T-helper 17 cell (primary cell): ENCODE measurements at places on chromosomes 11 and 22. TPM values are rescaled to one million over a fixed set of nuclear protein-coding genes. Genes with fewer than 3 reads are reported as not detected.
A peak's percentile ranks its signal among the peaks of the same experiment; 100 is the strongest.

DNA sequence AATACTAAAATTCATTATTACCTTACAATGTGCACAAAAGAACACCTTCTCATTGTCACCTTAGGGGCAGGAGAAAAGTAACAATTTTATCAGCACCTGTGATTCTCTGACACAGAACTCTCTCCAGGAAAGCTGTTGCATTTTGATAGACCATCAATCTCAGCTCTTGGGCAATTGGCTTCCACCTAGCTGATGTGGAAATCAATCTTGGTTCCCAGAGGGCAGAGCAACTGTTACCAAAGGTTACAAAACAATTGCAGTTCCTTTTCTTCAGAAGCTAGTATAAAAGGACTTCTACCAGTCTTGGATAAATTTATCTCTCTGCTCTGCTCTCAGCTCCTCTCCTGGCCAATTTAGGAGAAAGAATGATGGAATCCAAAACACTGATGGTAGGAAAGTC lies 157.8 kb upstream of the DDI1 start:
- H3K4me3 ChIP-seq = no peak overlapping the region
- no peak overlapping the region for H3K27ac ChIP-seq
- no peak for DNase-seq
- H3K36me3 ChIP-seq = no peaks in the 10 kb centered on the region
- no peaks in the 10 kb centered on the region for H3K4me1 ChIP-seq

DNA sequence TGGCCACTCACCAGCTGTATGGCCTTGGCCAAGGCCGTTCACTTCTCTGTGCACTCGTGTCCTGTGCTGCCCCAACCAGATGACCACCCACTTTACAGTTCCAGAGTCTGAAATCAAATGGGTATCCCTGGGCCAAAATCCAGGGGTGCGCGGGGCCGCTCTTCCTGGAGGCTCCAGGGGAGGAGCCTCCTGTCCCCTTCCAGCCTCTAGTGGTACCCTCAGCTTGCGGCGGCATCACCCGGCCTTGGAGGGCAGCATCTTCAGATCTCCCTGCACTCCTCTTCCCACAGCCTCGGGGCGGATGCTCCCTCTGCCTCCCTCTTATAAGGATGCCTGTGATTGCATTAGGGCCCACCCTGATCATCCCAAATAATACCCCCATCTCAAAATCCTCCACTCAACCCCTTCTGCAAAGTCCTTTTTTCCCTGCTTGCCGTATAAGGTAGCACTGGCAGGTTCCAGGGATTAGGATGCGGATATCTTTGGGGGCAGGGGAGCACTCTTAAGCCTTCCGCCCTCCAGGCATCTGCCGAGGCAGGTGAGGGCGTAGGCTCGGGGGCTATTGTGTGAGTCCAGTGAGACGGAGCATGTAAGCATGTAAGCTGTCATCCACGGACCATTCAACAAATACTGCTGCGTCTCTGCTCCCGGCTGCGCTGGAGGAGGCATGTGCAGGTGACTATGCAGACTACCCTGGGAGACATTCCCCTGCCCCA lies 24.4 kb upstream of the SHISAL1 start:
- H3K27me3 ChIP-seq = peaks cover 7% of the 10 kb centered on the region
- peaks cover 1% of the 10 kb centered on the region for H3K4me1 ChIP-seq
- H3K4me3 ChIP-seq = no peak overlapping the region
- H3K36me3 ChIP-seq = peaks cover under 1% of the 10 kb centered on the region
- H3K27ac ChIP-seq = no peak overlapping the region
- no peak for DNase-seq

DNA sequence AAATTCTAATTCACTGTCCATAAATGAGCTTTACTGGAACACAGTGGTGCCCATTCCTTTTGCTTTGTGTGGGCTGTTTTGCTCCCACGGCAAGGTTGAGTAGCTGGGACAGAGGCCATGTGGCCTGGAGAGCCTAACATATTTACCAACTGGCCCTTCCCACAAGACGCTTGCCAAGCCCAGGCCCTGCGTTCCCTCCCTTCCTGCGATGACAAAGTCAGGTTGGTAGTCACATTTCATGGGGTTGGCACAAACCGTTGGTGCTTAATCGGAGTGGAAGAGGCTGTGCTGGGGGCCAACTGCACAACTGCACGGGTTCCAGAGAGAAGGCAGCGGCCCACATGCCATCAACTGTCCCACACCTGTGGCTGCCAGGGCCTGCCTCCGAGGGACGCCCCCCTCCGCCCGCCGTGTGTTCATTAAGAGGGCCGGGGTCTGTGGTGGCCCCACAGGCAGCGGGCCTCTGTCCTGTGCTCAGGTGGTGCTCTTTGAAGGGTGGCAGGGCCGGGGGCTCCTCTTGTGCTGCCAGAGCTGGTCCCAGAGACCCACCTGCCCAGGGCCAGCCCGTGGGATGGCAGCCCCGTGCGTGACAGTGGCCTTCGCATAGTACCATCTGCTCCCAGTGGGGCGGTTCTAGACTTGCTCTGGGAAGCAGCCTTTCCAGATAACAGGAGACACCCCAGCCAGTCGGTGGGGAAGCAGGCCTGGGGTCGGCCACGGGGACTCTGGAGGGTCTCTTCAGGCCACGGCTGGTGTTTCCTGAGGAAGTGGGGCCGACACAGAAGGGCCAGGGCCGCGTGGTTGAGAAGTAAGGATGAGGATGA lies 81.5 kb upstream of the CLDN5 start:
- no peak overlapping the region for H3K4me3 ChIP-seq
- no peaks in the 10 kb centered on the region for H3K27me3 ChIP-seq
- peaks cover 22% of the 10 kb centered on the region for H3K4me1 ChIP-seq
- DNase-seq = no peak
- H3K27ac ChIP-seq = peak overlapping the region; percentile 64

- H3K36me3 ChIP-seq = no peaks in the 10 kb centered on the region
- no peak overlapping the region for H3K27ac ChIP-seq
- DNase-seq = no peak
- H3K4me3 ChIP-seq = no peak overlapping the region
Observed at GRCh38 chr22:49497266-49497665, 330.4 kb downstream of the BRD1 start.

- peaks cover 42% of the 10 kb centered on the region for H3K27me3 ChIP-seq
- no peak overlapping the region for H3K27ac ChIP-seq
- H3K4me3 ChIP-seq = no peak overlapping the region
- DNase-seq = no peak
- H3K4me1 ChIP-seq = peaks cover 8% of the 10 kb centered on the region
Observed at GRCh38 chr22:18070556-18071306, 7.1 kb upstream of the PEX26 start.

- no peaks in the 10 kb centered on the region for H3K36me3 ChIP-seq
- no peaks in the 10 kb centered on the region for H3K27me3 ChIP-seq
- H3K4me1 ChIP-seq = no peaks in the 10 kb centered on the region
- H3K4me3 ChIP-seq = no peak overlapping the region
- DNase-seq = no peak
- no peak overlapping the region for H3K27ac ChIP-seq
Observed at GRCh38 chr11:99422581-99423427, 402.1 kb downstream of the CNTN5 start.

DNA sequence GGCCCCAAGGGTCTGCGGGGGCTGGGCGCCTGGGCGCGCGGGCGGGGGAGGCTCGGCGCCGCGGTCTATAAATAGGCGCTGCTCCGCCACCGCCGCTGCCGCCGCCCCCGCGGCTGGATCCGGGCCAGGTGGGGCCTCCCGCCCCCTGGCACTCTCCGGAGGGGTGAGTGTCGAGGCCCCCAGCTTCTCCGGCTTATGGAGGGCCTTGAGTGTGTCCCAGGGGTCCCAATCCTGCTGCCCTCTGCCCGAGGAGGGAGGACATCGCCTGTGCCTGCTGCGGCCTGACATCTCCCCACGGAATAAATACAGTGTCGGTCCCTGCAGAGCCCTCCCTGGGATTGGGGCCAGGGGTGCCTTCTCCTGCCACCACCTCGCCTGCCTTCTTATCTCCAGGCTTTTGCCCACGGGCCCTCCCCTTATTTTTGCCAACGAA lies 4.3 kb upstream of the GP1BB start:
- DNase-seq = no peak
- peak overlapping the region; percentile 72 for H3K27ac ChIP-seq
- H3K27me3 ChIP-seq = peaks cover 36% of the 10 kb centered on the region
- peaks cover 5% of the 10 kb centered on the region for H3K4me1 ChIP-seq
- H3K36me3 ChIP-seq = peaks cover 4% of the 10 kb centered on the region

GRCh38 chr11:67271541-67272284 lies 5.4 kb downstream of the GRK2 start:
- peak overlapping the region; percentile 98 for H3K4me3 ChIP-seq
- peaks cover 78% of the 10 kb centered on the region for H3K4me1 ChIP-seq
- peaks cover 12% of the 10 kb centered on the region for H3K36me3 ChIP-seq

GRCh38 chr11:28346721-28347120 lies 238.5 kb downstream of the METTL15 start:
- H3K27ac ChIP-seq = no peak overlapping the region
- no peaks in the 10 kb centered on the region for H3K36me3 ChIP-seq
- no peaks in the 10 kb centered on the region for H3K4me1 ChIP-seq
- H3K27me3 ChIP-seq = no peaks in the 10 kb centered on the region
- no peak overlapping the region for H3K4me3 ChIP-seq

DNA sequence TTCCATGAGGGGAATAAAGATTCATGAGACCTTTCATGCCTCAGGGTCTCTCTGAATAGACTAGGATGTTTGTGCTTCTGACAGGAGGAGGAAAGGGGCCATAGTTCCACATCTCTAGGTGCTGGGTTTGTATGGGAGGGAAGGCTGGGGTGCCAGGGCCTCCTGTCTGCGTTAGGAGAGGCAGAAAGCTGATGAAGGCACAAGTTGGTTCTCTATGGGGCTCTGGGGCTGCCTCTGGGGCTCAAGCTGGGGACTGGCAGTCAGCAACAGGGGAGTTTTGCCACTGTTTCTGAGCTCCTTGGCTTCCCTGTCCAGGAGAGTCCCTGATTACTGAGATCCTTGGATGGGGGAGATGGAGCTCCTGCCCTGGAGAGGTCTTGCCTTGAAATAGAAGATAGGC lies 4.1 kb downstream of the KCNE3 start:
- DNase-seq = no peak
- no peak overlapping the region for H3K4me3 ChIP-seq
- no peak overlapping the region for H3K27ac ChIP-seq

GRCh38 chr11:721741-722345 lies 15.8 kb downstream of the EPS8L2 start:
- H3K4me1 ChIP-seq = peaks cover 11% of the 10 kb centered on the region
- H3K36me3 ChIP-seq = peaks cover 2% of the 10 kb centered on the region
- peak; percentile 48 for DNase-seq
- H3K27me3 ChIP-seq = peaks cover 6% of the 10 kb centered on the region

DNA sequence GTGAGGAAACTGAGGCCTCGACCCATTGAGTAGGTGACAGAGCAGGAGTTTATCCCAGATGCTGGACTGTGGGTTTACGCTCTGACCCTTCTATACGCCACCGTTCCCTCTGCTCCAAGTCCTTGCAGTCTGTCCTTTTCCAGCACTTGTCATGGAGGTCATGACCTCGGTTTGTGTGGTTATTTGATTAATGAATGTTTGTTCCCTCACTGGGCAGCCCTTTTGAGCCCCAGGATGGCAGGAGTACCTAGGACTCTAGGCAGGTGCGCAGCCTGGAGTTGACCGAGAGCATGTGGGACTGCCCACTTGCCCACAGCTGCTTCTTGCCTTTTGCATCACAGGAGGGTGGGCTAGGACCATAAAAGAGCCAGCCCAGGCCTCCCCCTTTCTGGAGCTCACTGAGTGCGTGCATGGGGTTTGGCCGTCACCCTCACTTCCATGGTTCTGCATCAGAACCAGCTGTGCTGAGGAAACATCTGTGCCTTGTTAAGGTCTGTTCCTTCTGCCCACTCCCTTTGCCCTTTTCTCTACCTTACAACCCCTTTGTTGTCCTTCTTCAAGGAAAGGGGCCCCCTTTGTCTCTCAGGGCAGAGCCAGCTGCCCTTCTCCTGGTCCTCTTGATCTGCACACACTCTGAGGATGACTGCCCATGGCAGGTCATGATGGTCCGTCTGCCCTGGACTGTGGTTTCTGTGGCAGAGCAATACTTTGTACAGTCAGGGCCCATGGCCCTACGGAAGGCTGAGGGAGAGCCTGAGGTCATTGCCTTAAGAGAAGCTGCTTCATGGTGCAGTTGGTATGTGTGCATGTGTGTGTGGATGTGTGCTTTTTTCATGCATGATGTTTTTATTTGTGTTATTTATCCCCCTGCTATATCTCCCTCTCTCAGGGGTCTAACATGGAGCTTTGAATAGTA lies 38.2 kb downstream of the BMAL1 start:
- DNase-seq = no peak
- peaks cover 86% of the 10 kb centered on the region for H3K4me1 ChIP-seq
- peak overlapping the region; percentile 91 for H3K27ac ChIP-seq
- H3K4me3 ChIP-seq = peak overlapping the region; percentile 25
- no peaks in the 10 kb centered on the region for H3K27me3 ChIP-seq
- peaks cover 16% of the 10 kb centered on the region for H3K36me3 ChIP-seq

DNA sequence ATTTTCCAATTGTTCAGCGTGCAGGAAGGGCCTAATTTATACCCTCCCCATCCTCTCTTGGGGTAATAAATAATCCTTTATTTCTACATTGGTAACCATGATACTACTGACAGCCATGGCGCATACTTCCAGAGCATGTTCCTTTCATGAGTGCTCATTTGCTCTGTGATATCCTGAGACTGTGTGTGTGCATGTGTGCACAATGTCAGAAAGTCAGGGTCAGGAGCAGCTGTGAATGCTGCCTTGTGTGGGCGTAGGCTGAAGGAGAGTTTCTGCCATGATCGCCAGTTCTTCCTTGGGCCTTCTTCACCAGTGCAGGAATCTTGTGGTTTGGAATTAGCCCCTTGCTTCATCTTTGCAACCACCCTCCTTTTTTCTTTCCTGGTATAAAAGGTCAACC lies 10.2 kb downstream of the TUBA8 start:
- H3K4me3 ChIP-seq = no peak overlapping the region
- H3K4me1 ChIP-seq = peaks cover 8% of the 10 kb centered on the region
- H3K27ac ChIP-seq = no peak overlapping the region
- H3K27me3 ChIP-seq = no peaks in the 10 kb centered on the region

DNA sequence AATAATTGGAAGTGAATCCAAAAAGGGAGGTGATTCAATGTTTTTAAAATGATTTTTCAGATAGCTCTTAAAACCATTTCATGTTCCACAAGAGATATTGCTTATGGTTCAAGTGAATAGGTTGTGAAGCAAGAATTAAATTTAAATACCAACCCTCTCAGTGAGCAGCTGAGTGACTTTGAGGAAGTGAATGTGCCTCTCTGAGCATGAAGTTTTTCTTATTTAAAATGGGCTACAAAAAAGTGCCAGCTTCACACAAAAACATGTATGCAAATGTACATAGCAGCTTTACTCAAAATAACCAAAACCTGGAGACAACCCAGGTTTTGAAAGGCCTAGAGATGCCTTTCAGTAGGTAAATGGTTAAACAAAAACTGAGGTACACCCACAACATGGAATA lies 35.5 kb upstream of the GAB4 start:
- H3K4me3 ChIP-seq = no peak overlapping the region
- no peak overlapping the region for H3K27ac ChIP-seq
- H3K4me1 ChIP-seq = peaks cover 3% of the 10 kb centered on the region
- peaks cover 20% of the 10 kb centered on the region for H3K27me3 ChIP-seq

HBB gene
- not detected for total RNA-seq

FREY1 gene
- total RNA-seq = 3.2 TPM

SYTL2 gene
- total RNA-seq = 58.8 TPM

WNT11 gene
- 2.1 TPM for total RNA-seq

GLYATL1 gene
- total RNA-seq = not detected

SYCE3 gene
- not detected for total RNA-seq

DEUP1 gene
- total RNA-seq = not detected

TUT1 gene
- 20.9 TPM for total RNA-seq

CHRM1 gene
- total RNA-seq = not detected

SPINDOC gene
- total RNA-seq = 9.4 TPM
